ENCODE measurements at places on chromosomes 7 and 10.
A peak's percentile ranks its signal among the peaks of the same experiment; 100 is the strongest.

DNA sequence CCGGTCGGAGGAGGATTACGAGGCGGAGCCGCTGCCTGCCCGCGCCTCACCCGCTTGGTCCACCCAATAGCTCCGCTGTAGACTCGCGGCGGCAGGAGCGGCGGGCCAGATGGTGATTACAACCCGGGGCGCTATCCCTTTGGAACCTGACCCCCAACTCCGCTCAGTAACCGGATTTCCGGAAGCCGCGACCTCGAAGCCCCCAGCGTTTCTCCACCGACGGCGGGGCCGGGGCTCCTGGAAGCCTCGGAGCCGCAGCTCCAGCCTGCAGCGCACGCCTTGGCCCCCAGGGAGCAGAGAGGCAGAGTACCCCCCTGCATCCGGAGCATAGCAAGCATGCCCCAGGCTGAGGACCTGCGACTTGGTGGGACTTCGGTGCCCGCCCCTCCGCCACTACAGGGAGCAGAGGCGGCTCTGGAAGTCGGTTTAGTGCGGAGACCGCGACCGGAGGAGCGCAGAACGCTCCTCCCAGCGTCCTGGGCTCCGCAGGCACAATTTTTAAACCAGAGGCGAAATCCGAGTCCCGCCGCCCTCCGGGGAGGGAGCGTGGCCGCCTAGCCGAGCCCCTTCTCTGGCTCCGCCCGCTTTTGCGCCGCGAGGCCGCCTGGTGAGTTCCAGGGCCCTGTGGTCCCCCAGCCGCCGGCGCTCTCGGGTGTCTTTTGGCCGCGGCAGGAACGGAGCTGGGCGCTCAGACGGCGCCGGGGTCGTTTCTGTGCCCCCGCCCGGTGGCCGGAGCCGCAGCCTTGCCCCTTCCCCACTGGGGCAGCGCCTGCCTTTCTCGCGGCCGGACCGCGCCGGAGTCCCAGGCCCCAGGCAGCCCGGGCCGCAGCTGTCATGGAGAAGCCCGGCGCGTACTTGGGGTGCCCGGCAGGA, 28.2 kb upstream of the BMS1 start:
- peak; percentile 3 for DNase-seq

DNA sequence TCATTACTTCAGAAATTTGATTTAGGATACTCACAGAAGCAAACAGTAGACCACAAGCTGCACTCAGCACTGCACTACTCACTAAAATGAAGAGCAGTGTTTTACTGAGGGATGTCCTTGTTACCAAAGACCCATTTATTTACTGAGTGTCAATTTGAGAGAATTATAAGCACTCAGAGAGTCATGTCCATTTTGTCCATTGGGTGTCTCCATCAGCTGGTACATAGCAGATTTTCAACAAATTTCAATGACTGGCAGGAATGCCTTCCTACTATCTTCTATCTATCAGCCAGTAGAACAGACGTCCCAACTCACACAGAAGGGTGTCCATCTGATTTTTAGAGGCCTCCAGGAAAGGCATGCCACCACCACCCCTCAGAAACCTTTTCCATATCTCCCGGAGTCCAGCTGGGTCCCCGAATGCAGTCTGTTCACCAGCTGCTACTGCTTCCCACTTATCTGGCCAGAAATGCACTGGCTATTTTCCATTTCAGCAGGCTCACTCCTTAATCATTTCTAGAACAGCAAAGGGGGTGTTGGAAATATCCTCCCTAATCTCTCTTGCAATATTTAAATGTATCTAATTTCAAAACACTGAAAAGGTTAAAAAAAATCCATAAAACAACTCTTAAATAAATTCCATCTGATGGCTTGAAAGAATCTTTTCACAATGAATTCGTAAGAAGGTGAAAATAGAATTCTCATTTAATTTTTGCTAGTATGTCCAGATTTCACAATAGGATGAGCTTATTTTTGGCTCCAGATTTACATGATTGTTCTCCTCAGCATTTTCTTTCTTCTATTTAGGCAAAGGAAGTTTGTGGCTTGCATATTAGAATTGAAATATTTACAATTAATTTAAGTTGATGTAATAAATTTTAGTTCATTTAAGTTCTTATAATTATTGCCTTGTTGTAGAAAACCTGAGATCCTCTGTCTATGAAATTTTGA, 1164.0 kb upstream of the CELF2 start:
- no peak for DNase-seq

DNA sequence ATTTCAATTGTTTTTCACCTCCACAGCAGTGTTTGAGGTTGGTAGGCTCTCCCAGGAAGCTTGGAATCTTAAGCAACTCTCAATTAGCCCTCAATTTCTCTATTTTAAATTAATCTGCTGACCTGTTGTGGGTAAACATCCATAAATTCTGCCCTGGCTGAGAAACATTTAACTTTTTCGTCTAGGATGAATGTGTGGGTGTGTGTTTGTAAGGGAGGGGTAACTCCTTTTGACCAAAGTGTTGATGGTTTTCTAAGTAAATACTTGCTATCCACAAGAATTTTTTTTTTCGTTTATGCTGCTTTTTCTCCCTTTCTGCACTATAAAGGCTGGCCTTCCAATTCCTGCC, 973 bp downstream of the PPP3CB start:
- no peak for DNase-seq

- DNase-seq = no peak
Measured at GRCh38 chr7:112370436-112370835, 79.8 kb upstream of the IFRD1 start.

- no peak for DNase-seq
Measured at GRCh38 chr7:102988088-102988487, 75.3 kb downstream of the LRRC17 start.

GRCh38 chr10:115772606-115773005, 500.4 kb downstream of the GFRA1 start:
- DNase-seq = no peak

GRCh38 chr10:121708728-121709674, 110.8 kb upstream of the FGFR2 start:
- DNase-seq = no peak

- no peak for DNase-seq
Measured at GRCh38 chr7:31819031-31819430, 132.0 kb downstream of the PPP1R17 start.

DNA sequence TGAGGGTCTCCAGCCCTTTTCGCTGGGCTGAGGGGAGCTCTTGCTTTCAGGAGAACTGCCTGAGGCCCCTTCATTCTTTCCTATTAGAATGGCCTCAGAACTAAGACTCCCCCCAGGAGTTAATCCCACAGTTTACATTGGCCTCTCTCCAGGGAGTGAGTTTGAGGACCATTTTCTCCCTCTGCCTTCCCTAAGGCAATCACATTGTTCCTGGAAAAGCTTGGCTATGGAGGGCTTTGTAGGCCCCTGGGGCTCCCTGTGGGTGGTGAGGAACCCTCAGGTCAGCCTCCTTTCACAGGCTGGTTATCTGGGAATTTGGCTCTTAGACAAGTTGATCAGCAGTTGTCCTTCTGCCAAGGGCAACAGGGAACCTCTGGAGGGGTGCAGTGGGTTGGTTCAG, 343.7 kb downstream of the RPS24 start:
- DNase-seq = no peak

DNA sequence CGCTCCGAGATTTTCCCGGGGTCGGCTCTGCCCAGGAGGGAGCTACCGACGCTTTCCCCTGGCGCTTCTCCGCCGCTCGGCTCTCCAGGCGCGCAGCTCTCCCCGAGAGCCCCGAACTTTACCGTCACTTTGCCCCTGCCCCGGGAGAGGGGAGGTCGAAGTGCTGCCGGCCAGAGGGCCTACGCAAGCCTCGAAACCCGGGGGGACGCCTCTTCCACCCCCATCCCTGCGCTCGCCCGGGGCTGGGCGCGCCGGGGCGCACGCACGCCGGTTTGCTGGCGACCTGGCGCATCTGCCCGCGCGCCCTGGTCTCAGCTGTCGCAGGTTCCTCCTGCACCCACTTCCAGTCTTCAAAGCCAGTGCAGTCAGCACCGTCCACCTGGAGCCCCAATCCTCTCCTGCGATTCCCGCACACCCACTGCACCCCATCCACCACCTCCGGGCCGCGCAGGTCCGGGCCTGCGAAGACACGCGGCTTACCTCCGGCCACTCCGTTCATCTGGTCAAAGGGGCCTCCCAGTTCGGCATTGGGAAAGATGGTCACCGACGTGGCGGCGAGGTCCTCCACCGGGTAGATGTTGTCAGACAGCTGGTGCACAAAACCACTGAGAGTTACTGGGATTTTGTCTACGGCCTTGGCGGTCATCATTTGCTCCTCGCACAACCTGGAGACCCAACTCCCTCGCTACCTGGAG, 638 bp downstream of the EGR2 start:
- peak; percentile 36 for DNase-seq

DNA sequence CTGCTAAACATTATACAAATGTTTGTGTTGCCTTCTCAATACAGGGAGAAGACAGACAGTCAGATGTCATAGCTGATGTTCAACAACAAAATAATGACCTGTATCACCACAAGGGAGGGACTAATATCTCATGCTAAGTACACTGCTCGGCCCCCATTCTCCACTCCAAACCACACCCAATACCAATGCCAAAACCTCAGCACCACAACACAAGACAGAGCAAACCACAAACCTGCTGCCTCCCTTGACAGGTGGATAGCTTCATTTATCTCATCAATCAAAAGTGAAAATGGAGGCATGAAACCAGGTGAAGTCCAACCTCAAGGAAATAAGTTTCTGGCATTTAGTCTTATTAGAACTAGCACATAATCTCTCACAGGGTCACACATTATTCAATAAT, 109.5 kb downstream of the PARD3 start:
- no peak for DNase-seq

DNA sequence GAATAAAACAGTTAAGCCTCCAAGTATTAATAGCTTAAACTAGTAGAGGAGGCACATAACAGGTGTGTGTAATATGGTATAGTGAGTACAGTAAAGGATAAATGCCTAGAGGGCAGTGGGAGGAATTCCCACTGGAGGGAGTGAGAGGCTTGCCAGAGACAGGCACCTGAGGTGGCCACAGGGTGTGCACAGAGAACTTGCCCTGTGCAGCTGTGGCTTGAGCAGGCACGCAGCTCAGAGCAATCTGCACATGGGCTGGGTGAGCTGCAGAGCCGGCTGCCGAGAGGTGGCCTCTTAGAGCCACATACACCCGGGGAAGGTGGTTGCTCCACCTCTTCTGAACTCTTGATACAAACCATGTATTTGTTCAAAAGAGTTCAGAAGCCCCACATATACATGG, 237.1 kb downstream of the COBL start:
- no peak for DNase-seq

- DNase-seq = no peak
Measured at GRCh38 chr10:127736222-127736914, 617 bp upstream of the FOXI2 start.

GRCh38 chr7:1175967-1176851, 16.2 kb upstream of the ZFAND2A start:
- DNase-seq = peak; percentile 68

DNA sequence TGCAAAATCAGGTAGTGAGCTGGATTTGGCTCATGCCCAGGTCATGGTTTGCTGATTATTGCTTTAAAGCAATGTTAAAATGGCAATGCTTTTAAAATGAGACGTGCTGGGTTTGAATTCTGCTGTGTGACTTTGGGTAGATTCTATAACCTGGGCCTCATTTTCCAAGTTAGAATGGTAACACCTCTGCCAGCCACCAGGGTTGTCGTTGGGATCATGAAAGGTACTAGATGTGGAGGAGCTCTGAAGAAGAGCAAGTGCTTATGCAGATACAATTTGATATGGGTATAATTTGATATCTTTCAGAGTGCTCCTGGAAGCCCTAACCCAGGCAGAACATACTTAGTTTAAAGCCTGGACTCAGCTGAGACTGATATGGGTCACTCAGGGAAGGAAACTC, 60.0 kb downstream of the EVX1 start:
- no peak for DNase-seq

DNA sequence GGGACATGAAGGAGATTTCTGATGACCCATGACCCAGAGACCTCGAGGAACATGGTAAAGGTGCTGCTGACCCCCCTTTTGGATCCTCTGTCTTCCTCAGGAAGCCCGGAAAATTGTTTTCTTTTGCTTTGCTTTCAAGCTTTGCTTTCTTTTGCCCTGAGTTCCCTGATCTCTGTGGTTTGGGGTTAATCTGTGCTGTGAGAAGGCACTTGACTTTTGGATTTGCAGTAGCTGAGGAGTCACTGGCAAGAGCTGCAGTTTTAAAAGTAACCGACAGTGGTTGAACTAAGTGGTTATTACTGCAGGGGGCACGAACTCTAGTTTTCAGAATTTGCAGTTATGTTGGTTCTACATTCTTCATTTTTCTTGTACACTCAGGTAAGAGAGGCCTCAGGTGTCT, 53.0 kb downstream of the PDZD8 start:
- no peak for DNase-seq

GRCh38 chr10:46222364-46222935, 64.3 kb upstream of the ANTXRL start:
- no peak for DNase-seq

DNA sequence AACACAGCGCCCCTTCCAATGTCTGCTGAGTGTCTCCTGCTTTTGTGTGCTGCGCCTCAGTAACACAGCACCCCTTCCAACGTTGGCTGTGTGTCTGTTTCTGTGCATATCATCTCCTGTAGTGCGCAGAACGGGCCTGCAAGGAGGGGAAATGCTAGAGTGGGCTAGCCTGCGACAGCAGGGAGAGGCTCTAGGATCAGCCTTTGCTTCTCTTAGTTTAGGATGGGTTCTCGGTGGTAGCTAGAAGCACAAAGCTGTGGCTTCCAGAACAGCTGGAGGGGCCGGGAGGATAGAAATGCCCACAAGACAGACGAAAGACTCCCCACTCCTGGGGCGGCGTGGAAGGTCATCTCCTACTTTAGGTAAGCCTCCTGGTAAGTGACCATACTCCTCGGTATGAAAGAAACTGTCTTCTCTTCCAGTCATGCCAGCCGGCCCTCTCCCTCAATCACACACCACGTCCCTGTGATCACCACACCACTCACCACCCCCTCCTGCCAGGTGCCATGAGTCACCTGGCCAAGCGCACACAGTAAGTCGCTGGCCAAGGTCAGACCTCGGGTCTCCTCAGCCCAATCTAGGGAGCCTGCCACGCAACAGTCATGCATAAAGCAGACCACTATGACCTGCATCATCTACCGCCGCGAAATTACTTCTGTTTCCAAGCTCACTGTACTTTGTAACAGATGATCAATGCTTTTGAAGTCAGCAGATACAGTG, 4.8 kb downstream of the PITRM1 start:
- DNase-seq = no peak

GRCh38 chr7:2872296-2872874, 28.3 kb upstream of the GNA12 start:
- no peak for DNase-seq

GRCh38 chr7:84187813-84188510, 6.6 kb downstream of the SEMA3A start:
- no peak for DNase-seq

DNA sequence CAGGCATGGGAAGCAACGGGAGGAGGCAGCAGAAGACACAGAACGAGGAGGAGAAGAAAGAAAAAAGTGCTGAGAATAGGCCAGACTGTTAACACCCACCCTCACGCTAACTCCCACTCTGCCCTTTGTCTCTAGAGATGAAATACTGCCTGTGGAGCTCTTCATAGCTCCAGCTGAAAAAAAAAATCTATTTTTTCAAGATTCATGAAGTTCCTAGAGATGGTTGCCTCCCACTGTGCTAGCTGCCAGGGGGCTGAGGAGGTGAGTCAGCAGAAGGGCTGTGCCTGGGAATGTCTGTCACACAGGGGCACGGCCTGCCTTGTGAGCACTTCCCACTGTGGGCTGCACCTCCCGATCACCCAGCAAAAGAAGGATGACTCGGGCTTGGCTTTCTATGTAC, 144.5 kb downstream of the RNF216 start:
- DNase-seq = no peak
